ENCODE measurements at places on chromosomes 5 and 9.
A peak's percentile ranks its signal among the peaks of the same experiment; 100 is the strongest.

DNA sequence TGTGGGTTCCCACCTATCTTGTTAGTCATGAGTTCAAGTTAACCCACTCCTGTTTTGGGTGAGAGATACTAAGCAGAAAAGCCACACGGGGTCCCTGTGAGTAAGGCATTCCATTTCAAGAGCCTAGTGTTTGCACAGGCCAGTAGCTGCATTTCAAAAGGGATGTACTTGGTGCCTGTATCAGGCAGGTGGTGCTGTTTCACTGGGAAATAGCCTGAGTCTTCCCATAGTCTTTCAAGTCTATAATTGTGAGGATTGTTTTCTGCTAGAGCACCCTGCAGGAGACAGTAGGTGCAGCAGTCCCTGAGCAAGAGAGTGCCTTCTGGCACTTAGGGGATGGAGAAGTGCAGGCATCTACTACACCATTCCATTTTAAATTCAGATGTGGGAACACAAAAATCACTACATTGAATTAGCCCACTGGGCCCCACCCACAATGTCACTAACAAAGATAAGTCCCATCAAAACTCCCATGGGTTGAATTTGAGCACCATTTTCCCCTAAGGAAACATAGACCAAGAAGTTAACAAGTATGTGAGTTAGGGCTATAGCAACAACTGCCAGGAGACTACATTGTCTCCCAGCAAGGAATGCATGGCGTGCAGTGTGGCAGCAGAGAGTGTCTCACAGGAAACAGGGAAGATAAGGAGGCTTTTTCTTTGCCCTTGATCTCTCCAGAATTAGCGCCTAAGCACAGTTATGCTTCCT is 263.2 kb downstream of the COX7C start:
- peak; percentile 3 for DNase-seq

GRCh38 chr5:33788922-33789566 is 102.7 kb downstream of the ADAMTS12 start:
- DNase-seq: no peak

- DNase-seq: no peak
Measured at GRCh38 chr5:127418974-127419682, 98.3 kb upstream of the PRRC1 start.

- no peak for DNase-seq
Measured at GRCh38 chr9:1053282-1053621, 3.1 kb downstream of the DMRT2 start.

DNA sequence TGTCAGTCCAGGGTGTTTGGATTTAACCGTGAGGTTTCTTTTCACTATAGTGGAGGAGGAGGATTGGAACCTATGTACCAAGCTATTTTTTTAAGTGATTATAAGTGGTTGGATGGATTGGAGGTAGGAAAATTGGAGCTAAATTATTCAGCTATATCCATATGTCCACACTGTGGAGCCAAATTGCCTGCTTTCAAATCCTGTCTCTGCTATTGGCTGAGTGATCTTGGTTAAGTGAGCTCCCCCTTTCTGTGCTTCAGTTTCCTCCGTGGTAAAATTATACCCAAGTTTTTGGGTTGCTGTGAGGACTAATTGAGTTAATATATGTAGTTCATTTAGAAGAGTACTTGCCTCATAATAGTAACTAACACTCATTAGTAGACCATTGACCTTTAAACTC is 2.5 kb downstream of the CENPP start:
- no peak for DNase-seq

GRCh38 chr9:32928912-32929311 is 72.5 kb downstream of the APTX start:
- DNase-seq: no peak

DNA sequence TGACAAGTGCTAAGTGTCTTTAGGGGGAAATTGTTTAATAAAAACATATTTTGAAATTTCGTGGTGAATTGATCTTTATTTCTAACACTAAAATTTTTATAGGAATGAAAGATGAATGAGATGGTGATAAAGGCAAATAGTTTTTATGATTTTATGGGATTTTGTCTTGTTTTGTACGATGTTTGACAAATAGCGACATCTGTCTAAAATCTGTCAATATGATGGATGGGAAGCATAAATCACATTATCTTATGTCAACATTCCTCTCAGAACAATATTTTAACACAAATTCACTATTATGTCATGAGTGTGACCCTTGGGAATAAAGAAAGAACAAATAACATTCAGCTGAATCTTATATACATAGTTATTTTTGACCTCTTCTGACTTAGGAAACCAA is 852.0 kb upstream of the CDH6 start:
- no peak for DNase-seq

- DNase-seq: no peak
Measured at GRCh38 chr5:72623936-72624335, 116.7 kb upstream of the ZNF366 start.

GRCh38 chr9:117232281-117232680 is 182.6 kb downstream of the ASTN2 start:
- DNase-seq: no peak

Data from NCI-H1436 treated with DMSO at 0.1 percent for 48 hours (cell line).